Activated T-cell treated with anti-CD3 and anti-CD28 coated beads for 48 hours (primary cell): ENCODE measurements at places on chromosomes 16 and 17.

GRCh38 chr16:82156761-82157533 is 13.1 kb downstream of the MPHOSPH6 start:
- no peak for DNase-seq

DNA sequence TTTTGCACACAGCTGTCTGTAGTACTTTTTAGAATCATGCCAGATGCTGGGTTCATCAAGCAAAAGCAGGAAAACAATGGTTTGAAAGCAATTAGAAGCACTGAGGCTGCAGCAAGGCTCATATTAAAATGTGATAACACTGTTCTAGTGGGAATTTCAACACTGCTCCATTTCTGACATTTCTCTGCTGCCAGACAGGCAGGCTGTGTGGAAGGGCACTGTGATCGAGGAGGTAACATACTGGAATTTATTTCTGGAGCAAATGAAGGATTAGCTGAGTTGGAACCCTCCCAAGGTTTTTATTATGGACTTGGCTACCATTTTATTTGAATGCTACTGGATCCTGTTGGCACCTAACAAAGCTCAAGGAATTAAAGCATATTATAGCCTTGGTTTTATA is 66.9 kb downstream of the SKAP1 start:
- no peak for DNase-seq

DNA sequence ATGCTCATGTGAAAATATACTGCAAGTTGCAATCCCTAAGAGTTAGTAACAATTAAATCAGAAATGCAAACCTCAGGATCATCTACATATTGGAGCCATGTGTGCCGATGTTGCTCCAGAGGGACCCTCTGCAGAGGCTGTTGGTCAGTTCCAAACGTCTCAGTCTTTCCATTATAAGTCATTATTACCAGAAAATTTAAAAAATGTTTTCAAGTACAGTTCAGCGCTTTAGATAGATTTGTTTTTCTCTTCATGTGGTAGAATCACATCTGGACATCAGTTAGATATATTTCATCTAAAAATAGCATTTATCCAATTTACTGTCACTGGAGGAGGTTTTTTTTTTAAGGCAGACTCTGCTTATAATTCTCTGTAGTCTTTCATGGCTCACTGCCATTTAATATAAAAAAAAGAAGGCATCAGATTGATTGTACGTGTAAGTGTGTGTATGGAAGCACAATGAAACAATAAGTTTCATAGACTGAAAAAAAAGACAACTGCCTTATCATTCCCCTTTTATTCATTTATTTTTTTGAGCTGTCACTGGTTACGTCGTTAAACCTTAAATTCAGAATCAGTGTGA is 46.1 kb upstream of the MARCHF10 start:
- no peak for DNase-seq

DNA sequence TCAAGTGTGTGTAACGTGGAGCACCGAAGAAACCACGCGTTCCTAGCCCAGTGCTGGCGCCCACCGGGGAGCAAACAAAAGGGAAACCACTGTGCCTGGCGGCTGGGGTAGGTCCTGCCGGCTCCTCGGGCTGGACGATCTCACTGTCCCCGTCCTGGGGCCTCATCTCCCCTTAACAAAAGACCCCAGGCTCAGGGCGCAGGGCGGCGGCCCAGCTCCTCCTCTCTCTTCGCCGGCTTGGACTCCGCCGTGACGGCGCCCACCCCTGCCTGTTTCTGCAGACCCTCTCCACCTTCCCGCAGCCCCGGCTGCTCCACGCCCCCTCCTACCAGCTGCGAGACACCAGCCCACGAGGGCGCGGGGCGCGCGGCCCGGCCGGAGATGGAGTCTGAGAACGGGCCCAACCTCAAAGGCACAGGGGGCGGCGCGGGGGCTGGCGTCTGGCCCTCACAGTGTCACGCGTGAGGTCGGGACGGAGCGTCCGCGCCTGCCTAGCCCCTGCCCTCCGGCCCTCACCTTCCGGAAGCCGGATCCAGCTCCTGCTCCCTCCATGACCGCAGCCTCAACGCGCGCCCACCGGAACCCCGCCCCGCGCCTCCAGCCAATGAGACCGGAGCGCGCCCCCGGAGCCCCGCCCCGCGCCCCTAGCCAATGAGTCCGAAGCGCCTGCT is at the start of gene CENPX:
CENPX (minus strand) TSS at position 569 of the 671 bp plus-strand sequence; CDS start at position 552, 17 bp downstream.
- DNase-seq = no peak

- DNase-seq = no peak
Observed at GRCh38 chr17:16467044-16467443, 24.9 kb downstream of the LRRC75A start.

DNA sequence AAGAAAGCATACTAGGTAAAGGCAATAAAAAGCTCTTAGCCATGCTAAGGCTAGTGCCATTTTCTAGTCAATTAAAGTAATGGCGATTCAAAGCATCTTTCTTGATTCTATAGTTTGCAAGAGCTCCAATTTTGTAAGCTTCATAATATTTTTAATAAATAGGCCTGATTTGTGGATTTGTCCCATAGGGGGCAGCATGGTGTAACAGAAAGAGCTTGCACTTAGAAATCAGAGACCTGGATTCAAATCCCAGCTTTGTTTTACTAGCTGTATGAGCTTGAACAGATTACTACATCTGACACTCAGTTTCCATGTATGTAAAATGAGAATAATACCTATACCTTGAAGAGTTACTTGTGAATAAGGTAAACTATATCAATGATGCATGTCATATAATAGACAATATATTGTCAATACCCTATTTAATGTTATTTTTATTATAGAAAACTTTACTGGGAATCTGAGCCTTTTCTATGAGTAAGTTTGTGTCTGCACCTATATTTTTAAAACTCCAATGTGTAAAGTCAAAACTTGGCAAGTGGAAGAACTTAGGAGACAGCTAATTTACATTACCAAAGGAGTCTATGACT is 93.6 kb upstream of the NOG start:
- DNase-seq = no peak

DNA sequence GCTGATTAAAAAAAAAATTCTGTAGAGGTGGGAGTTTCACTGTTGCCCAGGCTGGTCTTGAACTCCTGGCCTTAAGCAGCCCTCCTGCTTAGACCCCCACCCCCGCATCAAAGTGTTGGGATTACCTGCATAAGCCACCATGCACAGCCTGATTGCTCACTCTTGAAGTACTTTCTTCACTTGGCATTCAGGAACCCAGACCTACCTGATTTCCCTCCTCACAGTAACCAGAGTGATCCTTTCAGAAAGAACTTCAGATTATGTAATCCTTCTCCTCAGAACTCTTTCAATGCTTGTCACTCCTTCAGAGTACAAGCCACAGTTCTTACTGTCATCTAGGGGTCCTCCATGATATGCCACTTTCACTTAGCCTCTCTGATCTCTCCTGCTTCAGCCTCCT is 1.4 kb downstream of the EFCAB13 start:
- DNase-seq = no peak

GRCh38 chr16:69691980-69692911 is 34.1 kb downstream of the NQO1 start:
- DNase-seq = no peak

GRCh38 chr17:45200701-45201100 is 21.0 kb upstream of the FMNL1 start:
- no peak for DNase-seq

DNA sequence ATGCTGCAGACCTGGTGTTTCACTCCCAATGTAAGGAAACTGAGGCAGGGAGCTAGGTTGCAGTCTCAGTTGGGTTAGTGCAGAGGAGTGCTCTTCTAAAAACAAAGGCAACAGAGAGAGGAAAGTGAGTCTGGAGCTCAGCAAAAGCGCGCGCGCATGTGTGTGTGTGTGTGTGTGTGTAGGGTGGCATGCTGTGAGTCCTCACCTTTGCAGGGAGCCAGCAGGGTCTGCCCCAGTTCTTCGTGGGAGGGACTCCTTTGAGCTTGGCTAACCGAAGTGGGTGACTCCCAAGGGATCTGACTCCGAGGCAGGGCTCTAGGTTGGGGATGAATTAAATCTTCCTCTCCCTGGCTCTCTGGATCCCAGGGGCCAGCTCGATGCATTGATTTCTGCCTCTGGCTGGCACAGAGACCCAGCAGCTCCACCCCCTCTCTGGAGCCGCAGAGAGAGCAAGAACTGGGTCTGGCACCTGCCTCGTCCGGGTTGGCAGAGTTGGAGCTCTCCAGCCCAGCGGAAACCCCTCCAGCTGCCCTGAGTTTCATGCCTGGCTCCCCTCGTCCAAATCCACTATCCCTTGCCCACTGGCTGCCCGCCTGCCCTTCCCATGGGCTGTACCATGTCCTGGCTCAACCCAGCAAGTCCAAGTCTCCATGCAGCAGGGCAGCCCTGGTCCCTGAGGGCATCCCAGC is 1.3 kb upstream of the BTBD17 start:
- no peak for DNase-seq

GRCh38 chr17:4980644-4981216 is 6.7 kb downstream of the CAMTA2 start:
- DNase-seq = no peak

- no peak for DNase-seq
Observed at GRCh38 chr17:42781639-42782165, 1.3 kb downstream of the WNK4 start.

DNA sequence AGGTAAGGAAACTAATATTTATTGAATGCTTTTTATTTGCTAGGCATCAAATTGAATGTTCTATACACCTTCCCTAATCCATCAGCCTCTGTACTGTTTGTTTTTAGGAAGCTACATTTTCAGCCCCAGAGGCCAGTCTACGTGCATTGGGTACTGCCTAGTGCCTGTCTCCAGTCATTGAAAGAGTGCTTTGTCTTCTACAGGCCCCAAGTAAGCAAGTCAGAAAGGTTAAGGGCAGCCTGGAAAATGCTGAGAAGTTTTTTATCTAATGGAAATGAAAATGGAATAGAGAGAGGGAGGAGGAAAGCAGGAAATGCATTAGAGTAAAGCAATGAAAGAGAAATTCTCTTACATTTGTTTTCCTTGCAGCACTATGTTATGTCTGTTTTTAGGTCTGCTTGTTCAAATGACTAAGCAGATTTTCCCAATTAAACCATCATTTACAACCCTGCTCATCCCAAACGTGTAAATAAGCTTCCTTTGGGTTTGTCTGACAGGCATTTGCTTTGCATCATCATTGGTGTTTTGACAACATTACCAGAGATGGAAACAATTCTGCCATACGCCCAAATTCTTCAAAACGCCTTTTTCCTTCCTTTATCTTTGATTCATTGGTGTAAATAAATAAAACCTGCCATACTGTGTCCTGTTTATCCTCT is 116.0 kb upstream of the GOT2 start:
- no peak for DNase-seq

- DNase-seq = no peak
Observed at GRCh38 chr17:4272213-4272971, 8.6 kb upstream of the ANKFY1 start.

GRCh38 chr17:8125947-8126490 is 2.1 kb upstream of the HES7 start:
- no peak for DNase-seq

- no peak for DNase-seq
Observed at GRCh38 chr17:68034452-68034776, 1.1 kb upstream of the KPNA2 start.

DNA sequence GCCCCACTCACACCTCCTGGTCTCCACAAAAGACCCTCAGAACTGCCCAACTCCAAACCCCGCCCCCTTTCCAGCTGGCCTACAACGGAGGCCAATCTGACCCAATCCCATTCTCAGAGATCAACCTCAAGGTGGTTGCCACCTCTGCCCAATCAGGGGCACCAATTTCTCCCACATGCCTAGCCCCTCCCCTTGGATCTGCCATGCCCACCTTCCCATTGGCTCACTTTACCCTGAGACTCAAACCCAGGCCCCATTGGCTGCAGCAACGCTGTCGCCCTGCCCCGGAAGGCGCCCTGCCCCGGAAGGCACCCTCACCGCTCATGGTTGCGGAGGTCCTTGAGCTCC is 10.6 kb downstream of the ZNF668 start:
- DNase-seq = no peak

GRCh38 chr17:43400943-43401717 is 2.3 kb downstream of the ARL4D start:
- DNase-seq = no peak

DNA sequence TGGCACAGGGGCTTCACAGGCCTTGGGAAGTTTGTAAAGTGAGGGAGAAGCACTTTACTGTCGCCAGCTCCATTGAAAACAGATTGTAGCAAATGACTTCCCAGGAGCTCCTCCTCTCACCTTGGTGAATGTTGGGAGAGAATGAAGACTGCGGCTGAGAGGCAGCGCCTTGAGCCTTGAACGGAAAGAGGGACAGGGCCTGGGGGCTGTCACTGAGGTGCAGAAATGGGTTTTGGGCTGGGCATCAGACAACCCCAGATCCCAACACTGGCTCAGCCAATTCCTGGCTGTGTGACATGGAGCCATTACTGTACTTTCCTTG is 603 bp upstream of the MRTFB start:
- DNase-seq = no peak

DNA sequence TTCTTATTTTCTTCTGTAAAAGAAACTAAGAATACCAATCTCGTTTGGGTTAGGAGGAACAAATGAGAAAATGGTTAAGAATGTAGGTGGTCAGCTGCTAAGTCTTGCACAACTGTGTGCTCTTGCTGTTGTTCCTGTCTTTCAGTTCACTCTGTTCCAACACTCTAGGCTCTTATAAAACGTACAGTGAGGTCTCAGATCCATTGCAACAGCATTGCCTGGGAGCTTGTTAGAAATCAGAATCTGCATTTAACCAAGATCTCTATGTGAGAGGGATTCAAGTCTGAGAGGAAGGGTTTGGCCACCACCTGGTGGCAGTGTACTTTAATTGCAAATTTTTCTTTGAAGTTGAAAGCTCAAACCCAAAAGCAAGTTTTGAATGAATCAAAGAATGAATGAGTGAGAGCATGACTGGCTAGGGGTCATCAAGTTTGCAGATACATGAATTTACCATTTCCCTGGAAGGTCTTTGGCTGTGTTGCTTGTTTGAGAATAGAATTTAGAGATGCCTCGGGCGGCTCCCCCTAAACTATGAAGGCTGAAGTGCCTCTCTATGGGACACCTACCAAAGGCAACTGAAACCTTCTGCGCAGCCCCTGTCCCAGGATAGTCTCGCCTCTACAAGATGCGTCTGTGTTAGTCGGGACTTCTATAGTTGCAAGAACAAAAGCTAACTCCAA is 2.5 kb downstream of the ALOX15B start:
- peak; percentile 45 for DNase-seq

GRCh38 chr16:48609652-48610029 is 339 bp downstream of the N4BP1 start:
- DNase-seq = no peak

- peak; percentile 83 for DNase-seq
Observed at GRCh38 chr17:45428050-45428617, 4.5 kb downstream of the ARHGAP27 start.

GRCh38 chr17:79322211-79323123 is 247.8 kb downstream of the ENGASE start:
- DNase-seq = no peak
